ENCODE measurements at places on chromosomes 3 and 15. TPM values are rescaled to one million over a fixed set of nuclear protein-coding genes. Genes with fewer than 3 reads are reported as not detected.

- no peak for DNase-seq
Observed at GRCh38 chr3:139325551-139325950, 18.3 kb upstream of the MRPS22 start.

GRCh38 chr3:33194303-33194702 is 24.3 kb downstream of the SUSD5 start:
- DNase-seq = no peak

GRCh38 chr3:89954137-89954536 is 846.7 kb downstream of the EPHA3 start:
- DNase-seq = no peak

- DNase-seq = no peak
Observed at GRCh38 chr3:34676436-34676835, 878.0 kb downstream of the PDCD6IP start.

GRCh38 chr3:14823393-14823792 is 4.6 kb downstream of the FGD5 start:
- DNase-seq = no peak

Gene MYNN
- total RNA-seq = 13.5 TPM

DNA sequence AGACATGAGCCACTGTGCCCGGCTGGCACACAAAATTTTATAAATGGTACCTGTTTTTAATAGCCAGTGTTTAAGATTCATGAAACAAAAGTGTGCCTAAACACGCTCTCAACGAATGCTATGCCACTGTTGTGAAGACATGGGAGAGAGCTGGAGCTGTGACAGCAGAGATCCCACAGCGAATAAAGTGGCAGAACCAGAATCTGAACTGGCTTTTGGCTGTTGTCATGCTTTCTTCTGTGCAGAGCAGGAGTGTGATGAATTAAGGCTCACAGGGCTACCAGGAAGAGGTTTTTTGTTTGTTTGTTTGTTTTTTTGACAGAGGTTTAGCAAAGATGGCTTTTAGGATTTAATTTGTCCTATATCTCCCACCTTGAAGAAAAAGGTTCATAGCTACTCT is 14.5 kb downstream of the PTPRG start:
- DNase-seq = peak; percentile 55

Gene PP2D1
- not detected for total RNA-seq

DNA sequence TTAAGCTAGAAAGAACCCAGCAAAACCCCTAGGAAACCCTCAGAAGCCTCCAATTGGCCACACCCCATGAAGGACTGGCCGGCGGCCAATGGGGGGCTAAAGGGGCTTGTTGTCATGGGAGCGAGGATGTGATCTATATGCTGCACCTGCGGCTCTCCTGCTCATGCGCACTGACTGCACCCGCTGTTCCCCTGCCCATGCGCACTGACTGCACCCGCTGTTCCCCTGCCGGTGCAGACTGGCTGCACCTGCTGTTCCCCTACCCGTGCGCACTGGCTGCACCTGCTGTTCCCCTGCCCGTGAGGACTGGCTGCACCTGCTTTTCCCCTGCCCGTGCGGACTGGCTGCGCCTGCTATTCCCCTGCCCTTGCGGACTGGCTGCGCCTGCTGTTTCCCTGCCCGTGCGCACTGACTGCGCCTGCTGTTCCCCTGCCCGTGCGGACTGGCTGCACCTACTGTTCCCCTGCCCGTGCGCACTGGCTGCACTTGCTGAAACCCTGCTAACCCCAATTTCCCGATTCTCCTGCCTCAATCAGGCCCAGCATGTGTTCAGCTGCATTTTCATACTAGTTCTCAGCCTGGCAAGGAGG is 16.8 kb upstream of the MCCC1 start:
- peak; percentile 39 for DNase-seq

- DNase-seq = no peak
Observed at GRCh38 chr15:68028888-68029207, 25.3 kb upstream of the PIAS1 start.

DNA sequence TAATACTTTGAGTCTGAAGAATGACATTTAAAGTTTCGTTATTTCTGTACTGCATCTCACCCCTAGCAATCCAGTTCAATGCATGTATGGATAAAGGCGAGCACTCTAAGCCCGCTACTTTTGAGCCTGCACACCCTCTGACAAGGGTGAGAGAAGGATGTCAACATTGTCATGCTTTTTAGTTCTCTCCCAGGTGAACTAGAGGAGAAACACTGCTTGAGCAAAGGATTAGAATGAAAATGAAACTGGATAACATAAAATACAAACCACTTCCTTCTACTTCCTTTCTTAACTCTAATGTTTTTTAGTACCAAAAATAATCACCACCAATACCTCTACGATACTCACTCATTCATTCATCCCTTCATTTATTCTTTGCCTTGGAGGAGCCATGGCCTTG is 588.7 kb upstream of the NR2F2 start:
- no peak for DNase-seq

Gene CFAP20DC
- 8.3 TPM for total RNA-seq

- DNase-seq = no peak
Observed at GRCh38 chr15:44566155-44566540, 29.2 kb downstream of the EIF3J start.

GRCh38 chr3:15216501-15216900 is 10.5 kb downstream of the CAPN7 start:
- DNase-seq = no peak

DNA sequence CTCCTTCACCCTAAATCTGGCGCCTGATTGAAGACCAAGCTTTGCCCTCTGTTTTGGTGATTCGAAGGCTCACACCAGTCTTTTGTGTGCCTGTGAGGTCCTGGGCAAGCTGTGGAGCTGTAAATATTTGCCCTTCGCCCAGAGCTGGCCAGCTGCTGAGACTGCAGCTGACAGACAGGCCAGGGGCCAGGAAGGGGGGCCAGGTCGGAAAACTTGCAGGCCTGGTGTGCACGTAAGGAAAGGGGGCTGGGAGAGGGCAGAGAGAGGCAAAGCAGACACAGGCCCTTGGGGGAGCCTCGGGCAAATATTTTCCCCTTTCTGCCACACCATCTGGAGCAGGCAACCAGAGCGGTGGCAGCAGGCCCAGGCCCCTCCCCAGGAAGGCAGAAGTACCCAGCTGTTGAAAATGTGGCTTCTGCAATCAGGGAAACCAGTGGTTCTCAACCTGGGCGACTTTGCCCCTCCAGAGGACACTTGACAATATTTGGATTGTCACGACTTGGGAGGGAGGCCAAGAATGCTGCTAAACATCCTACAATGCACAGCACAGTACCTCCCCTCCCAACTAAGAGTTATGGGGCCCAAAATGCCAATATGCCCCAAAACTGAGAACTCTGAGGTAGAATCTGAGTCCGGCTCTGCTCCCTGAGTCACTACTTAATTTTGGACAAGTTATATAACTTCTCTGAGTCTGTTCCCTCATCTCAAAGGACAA is 2.5 kb downstream of the PDZRN3 start:
- peak; percentile 85 for DNase-seq

DNA sequence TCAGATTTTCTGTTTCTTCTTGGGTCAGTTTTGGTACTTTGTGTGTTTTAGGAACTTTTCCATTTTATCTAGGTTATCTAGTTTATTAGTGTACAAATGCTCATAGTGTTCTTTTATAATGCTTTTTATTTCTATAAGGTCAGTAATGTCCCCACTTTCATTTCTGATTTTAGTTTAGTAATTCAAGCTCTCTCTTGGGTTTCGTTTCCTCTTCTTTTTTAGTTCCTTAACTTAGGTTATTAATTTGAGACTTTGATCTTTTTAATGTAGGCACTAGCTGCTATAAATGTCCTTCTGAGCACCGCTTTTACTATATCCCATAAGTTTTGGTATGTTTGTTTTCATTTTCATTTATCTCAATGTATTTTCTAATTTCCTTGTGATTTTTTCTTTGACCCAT is 27.0 kb upstream of the CD200R1L start:
- no peak for DNase-seq

DNA sequence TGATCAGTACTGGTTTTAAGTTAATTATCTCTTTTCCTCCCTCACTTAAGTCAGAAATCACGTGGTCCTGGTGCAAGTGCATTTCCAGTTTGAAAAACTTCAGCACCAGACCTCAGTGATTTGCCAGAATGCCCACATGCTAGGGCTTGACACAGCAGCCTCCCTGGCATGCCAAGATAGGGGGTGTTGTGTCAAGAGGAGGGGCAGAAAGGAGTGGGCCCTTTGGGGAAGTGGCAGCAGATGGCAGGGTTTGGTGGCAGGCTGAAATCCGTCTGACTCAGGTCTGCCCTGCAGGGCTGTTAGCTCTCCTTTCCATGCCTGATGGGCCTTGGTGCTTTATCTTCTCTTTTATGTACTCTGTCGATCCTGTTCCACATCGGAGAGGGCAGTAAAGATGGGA is 23.4 kb downstream of the PXK start:
- no peak for DNase-seq

DNA sequence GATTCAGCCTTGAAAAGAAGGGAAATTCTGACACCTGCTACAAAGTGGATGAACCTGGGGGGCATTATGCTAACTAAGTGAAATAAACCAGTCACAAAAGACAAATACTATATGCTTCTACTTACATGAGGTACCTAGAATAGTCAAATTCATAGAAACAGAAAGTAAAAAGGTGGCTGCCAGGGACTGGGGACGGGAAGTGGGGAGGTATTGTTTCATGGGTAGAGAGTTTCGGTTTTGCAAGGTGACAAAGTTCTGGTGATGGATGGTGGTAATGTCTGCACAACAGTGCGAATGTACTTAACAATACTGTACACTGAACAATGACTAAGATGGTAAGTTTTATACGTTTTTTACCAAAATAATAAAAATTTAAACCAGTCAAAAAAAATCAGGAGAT is 4.8 kb downstream of the IDH2 start:
- DNase-seq = no peak

- no peak for DNase-seq
Observed at GRCh38 chr3:15805756-15806266, 8.0 kb upstream of the ANKRD28 start.

Gene MRPL47
- 40.2 TPM for total RNA-seq

DNA sequence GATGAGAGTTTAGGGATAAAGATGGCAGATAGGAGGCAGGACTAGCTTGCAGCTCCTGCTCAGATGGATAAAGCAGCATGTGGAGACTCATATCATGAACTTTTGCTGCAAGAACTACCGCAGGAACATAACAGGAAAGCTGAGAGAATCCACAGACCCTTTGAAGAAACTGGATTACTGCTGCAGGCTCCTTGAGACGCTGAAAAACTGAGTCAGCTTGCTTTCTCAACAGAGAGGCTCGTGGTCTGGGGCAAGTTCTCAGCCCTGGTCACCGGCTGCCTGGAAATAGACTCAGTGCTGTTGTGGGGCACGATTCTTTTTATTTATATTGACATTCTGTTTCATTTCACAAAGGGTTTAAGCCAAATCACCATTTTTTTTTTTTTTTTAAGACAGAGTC is 28.8 kb upstream of the TRIM59 start:
- no peak for DNase-seq

- DNase-seq = no peak
Observed at GRCh38 chr3:178131801-178132200, 404.4 kb upstream of the KCNMB2 start.

DNA sequence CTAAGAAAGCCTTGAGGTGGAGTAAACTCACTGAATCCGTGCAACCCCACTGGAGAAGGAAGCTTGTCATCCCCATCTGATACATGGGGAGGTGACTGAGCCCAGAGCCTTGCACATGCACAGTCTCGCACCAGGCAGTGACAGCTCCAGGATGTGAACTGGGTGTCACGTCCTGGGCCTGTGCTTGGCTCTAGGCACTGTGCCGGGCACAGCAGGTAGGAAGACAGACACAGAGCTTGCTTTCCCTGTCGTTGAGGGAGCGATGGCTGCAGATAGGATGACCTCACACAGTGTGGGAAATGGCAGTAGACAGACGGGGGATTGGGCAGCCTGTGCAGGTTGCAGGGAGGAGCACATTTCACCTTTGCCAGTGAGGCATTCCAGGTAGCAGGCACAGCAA is 12.2 kb upstream of the ATP2B2 start:
- no peak for DNase-seq

DNA sequence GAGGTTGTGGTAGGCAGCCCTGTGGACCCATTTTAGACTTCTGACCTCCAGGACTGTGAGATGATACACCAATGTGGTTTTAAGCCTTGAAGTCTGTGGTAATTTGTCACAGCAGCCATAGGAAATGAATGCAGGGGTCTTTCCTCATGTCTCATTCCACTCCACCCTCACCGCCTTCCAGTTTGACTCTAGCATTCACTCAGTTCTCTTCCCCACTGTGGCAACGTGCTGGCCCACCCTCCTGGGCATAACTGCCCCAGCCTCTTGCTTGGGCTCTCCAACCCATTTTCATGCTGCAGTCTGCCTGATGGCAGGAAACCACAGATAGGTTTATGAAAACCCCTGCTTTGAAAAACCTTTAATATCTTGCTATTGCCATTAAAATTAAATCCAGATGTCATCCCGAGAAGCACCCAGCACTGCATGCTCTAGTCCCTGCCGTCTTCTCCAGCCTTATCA is 7.3 kb upstream of the TRNT1 start:
- DNase-seq = no peak

GRCh38 chr3:128348805-128349531 is 117.7 kb downstream of the DNAJB8 start:
- no peak for DNase-seq

GRCh38 chr3:13339833-13340232 is 80.3 kb downstream of the NUP210 start:
- DNase-seq = no peak

Data from prostate gland (tissue), 2 donors.